ENCODE measurements at places on chromosomes 5 and 9.

DNA sequence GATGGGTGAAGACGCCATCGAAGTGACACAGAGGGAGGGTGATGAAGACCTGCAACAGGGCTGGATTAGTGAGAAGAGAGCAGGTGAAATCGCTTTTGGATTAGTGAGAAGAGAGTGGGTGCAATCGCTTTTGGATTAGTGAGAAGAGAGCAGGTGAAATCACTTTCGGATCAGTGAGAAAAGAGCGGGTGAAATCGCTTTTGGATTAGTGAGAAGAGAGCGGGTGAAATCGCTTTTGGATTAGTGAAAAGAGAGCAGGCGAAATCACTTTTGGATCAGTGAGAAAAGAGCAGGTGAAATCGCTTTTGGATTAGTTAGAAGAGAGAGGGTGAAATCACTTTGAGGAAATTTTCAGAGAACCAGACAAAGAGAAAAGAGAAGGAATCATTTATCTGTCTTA lies 67.2 kb upstream of the TRIO start:
- DNase-seq = no peak

DNA sequence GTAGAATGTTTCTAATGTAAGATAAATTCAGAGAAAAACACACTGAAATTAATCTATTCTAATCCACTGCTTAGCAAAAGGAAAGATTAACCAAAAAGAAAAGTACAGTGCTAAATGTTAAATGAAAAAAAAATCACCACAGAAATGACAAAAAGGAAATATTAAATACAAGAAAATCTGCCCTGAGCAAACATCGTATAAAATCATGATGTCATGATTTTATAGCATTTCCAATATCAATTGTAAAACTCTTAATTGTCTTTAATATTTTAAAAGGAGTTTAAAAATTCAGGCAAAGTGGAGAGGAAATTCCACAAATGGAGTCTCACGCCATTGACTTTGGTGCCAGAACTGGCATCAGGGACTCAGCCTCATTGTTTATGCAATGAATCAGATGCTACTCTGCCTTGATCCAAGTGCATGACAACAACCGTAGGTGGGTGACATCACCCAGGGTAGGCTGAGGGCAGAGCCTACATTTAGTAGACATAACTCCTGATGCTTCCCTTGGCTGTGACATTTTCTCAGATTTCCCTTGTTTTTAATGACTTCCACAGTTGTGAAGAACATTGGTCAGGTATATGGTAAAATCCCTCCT lies 696.8 kb downstream of the SEMA5A start:
- DNase-seq = no peak

- DNase-seq = no peak
These were observed 8.9 kb downstream of the CDC42SE2 start for GRCh38 chr5:131272724-131273123.

DNA sequence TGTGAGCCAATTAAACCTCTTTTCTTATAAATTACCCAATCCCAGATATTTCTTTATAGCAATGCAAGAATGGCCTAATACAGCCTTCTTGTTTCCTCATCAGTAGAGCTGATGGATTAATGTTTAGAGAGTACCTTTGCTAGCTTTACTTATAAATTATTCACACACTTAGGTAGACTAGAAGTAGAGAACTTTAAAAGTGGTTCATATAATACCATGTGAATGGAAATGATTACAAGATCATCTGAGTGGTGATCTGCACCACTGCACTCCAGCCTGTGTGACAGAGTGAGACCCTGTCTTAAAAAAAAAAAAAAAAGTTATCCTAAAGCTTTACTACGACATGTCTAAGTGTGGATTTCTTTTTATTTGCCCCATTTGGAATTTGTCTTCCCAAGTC lies 23.2 kb upstream of the LRRTM2 start:
- no peak for DNase-seq

GRCh38 chr5:113266913-113267227 lies 167.9 kb downstream of the TSSK1B start:
- DNase-seq = no peak
